Vagina (tissue), 2 donors: ENCODE measurements at places on chromosomes 3 and 15.

GRCh38 chr15:31478702-31479221 is 152.1 kb downstream of the KLF13 start:
- peak; percentile 87 for DNase-seq

- no peak for DNase-seq
Measured at GRCh38 chr3:197424674-197425484, 126.5 kb upstream of the DLG1 start.

DNA sequence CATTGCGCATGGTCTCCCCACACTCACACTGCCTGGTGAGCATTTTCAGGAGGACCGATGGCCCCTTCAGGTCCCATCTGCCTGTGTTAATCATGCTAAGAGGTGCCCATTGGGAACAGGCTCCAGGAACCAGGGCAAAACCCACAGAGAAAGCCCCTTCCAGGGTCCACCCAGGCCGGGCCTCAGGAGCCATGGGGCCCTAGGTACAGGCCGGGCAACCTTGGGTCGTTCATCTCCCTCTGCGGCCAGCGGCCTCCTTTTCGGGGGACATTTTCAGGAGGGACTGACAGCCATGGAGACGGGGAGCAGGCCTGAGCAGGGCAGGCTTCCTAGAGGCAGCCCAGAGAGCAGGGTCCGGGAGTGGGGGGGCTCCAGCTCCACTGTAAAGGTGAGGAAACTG is 68.0 kb upstream of the TAMM41 start:
- peak; percentile 55 for DNase-seq

- no peak for DNase-seq
Measured at GRCh38 chr15:39870537-39870936, 49.5 kb downstream of the GPR176 start.

- no peak for DNase-seq
Measured at GRCh38 chr15:97902140-97902780, 58.2 kb upstream of the ARRDC4 start.

DNA sequence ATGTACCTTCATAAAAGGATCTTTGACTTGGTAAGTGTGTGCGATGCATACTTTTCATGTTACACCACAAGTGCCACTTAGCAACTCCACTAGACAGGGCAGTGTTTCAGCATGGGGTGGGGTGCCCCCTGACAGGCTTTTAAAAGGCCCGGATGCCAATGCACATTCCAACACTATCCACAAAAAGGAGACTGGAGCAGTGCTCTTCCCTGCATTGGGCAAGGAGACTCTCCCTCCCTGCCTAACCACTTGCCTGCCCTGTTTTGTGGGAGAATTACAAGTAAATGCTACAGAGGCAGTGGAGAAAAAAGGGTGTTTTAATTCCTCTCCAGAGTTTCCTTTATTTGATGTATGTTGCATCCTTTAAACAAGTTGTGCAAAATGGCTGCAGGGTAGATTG is 1.7 kb upstream of the RARB start:
- no peak for DNase-seq

- DNase-seq: no peak
Measured at GRCh38 chr3:122415104-122415744, 638 bp downstream of the WDR5B start.

DNA sequence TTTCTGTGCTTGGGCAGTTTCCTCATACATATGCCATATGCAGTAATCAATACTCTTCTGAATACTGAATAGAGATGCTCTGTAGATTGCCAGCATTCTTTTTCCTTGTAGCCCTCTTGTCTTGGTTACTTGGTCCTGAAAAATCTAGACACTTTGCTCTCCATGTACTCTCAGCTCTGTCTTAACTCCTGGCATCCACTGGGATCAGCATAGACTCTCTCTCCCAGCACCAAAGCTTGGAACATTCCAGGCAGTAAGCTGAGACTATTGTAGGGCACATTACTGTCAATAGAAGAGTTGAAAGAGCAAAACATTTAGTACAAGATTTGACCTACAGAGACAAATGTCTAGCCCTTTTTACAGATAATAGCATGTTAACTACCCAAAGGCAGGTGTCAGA is 1100.3 kb downstream of the TBL1XR1 start:
- DNase-seq: no peak

GRCh38 chr3:8621872-8622271 is 22.7 kb downstream of the SSUH2 start:
- no peak for DNase-seq

- DNase-seq: no peak
Measured at GRCh38 chr3:18558507-18558906, 133.4 kb upstream of the SATB1 start.

DNA sequence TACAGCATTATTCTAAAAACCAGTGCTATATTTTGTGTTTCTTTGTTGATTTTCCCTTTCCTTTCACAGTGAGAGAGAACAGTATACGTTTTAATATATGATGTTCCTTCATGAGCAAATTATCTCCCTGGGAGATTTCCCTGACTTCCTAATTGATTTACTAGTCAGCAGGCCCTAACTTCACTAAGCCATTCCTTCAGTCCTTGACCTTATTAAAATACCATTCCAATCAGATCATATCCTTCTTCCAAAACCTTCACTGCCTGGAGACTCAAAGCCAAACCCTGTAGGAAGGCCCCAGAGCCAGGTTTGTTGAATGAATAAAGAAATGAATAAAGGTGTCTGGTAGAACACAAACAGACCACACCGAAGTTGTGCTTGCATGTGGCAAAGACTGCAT is 43.8 kb upstream of the ARHGEF3 start:
- no peak for DNase-seq

GRCh38 chr3:46017720-46018119 is 9.6 kb downstream of the XCR1 start:
- DNase-seq: peak; percentile 58

DNA sequence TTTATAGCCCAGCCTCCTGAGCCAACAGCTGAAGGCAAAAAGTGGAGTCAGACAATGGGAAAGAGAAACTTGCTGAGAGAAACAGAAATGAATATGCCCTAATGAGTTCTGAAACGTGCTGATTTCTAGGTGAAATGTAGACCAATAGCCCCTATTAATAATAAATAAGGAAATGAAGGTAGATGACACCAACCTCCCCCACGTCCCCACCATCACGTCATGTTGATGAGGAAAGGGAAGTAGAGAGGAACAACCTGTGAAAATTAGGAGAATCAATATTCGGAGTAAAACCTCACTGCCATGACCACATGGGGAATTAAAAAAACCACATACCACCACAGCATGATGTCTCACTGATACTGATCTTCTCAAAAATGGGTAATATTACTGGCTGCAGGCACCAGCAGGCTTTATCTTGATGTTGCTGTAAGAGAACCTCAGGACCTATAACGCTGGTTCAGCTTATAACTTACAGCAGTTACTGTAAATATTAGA is 64.0 kb downstream of the KAT2B start:
- no peak for DNase-seq

- DNase-seq: no peak
Measured at GRCh38 chr3:182294696-182295095, 498.6 kb upstream of the ATP11B start.

- no peak for DNase-seq
Measured at GRCh38 chr3:24315356-24315755, 179.3 kb downstream of the THRB start.

- DNase-seq: no peak
Measured at GRCh38 chr15:25701721-25702465, 161.2 kb downstream of the ATP10A start.

GRCh38 chr3:65836047-65836446 is 202.7 kb downstream of the MAGI1 start:
- no peak for DNase-seq

GRCh38 chr3:129673012-129673411 is 66.5 kb upstream of the PLXND1 start:
- DNase-seq: no peak

DNA sequence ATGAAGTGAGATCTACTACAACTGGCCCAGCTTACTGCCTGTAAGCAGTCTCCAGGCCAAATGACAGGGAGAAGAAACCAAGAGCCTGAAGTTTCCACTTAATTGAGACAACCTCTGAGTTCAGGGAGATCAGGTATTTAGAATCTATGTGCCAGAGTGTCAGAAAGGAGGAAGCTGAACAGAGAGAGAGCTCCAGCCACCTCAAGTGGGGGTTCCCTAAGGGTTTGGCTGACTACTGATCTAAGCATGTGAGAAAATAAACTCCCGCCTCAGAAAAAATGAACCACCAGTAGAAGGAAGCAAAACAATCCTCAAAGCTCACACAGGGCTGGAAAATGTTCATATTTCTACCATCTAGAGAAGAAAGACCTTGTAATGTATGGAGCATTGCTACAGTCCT is 25.0 kb downstream of the ADAM10 start:
- DNase-seq: no peak

- DNase-seq: no peak
Measured at GRCh38 chr3:47741925-47742324, 39.8 kb downstream of the SMARCC1 start.
